ENCODE measurements at places on chromosomes 2 and 18.

GRCh38 chr2:232757905-232758304 is 18.5 kb downstream of the KCNJ13 start:
- no peak for DNase-seq

DNA sequence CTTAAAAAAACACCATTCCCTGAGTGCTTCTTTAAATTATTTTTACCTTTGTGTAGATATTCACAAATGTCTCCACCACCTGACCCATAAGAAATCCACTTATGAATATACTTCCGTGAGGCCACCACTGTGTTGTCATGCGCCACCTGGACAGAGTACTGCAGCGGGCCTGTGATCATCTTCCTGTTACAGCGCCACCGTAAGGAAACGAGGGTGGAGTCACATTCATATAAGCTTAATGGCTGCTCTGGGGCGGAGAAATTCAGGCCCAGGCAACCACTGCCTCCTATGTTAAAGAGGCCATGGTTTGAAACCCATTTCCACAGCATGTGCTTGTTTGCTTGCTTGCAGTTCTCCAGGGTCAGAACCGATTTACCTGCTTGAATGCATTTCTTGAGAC is 17.7 kb downstream of the PLA2R1 start:
- no peak for DNase-seq

- DNase-seq: no peak
Measured at GRCh38 chr2:41087946-41088345, 636.1 kb upstream of the SLC8A1 start.

- DNase-seq: no peak
Measured at GRCh38 chr18:9092665-9093064, 9.8 kb upstream of the NDUFV2 start.

- DNase-seq: no peak
Measured at GRCh38 chr2:15293262-15293937, 267.7 kb downstream of the NBAS start.

DNA sequence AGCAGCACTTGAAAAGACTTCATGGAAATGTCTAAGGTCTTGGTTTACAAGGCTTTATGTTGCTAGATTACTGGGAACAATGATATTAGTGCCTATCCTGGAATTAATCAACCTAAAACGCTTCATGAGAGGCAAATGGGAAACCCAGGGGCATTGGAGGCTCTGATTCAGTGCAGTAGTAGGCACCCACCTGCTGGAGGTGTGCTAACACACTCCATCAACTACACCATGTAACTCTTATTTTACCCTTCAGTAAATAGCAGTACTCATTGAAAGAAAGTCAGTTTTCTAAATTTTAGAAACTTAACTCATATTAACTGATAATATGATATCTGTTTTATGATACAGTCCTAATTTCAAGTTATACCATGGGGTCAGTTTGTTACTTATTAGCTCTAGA is 17.4 kb upstream of the HNRNPA3 start:
- no peak for DNase-seq

GRCh38 chr2:56014046-56014730 is 90.6 kb upstream of the EFEMP1 start:
- DNase-seq: no peak

DNA sequence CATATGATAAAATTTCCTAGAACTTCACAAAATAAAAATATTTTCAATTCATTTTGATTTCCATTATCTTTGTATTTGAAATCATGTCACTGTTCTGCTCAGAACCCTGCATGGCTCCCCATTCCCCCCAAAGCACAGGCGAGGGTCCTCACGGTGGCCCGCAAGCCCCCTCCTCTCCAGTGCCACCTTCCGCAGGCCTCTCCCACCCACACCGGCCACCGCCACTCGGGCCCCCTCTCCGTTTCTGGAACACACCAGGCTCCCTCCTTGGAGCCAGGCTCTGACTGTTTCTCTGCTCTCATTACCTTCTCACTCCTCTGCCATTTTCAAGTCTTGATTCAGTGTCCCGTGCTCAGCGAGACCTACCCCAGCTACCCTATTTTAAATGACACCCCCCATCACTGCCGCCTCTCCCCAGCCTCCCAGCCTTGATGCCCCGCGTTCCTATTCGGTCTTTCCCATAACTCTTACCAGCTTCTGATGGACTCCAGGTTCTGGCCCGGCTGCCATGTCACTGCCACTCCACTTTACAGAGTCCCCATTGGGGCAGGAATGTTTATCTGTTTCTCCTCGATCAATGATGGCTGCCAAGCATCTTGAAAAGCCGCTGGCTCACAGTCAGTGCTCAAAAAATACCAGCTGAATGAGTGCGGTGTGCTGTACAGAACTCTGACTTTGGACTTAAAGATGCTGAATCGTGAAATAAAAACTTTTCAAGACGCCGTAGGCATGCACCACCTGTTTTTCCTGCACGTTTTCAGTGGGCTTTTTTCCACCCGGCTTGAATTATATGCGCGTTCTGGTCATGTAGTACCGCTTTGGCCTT is 201.0 kb downstream of the GBX2 start:
- DNase-seq: no peak

- DNase-seq: peak; percentile 32
Measured at GRCh38 chr2:86314125-86314524, 23.3 kb downstream of the REEP1 start.

GRCh38 chr2:112312821-112313220 is 37.4 kb downstream of the ZC3H6 start:
- DNase-seq: no peak

DNA sequence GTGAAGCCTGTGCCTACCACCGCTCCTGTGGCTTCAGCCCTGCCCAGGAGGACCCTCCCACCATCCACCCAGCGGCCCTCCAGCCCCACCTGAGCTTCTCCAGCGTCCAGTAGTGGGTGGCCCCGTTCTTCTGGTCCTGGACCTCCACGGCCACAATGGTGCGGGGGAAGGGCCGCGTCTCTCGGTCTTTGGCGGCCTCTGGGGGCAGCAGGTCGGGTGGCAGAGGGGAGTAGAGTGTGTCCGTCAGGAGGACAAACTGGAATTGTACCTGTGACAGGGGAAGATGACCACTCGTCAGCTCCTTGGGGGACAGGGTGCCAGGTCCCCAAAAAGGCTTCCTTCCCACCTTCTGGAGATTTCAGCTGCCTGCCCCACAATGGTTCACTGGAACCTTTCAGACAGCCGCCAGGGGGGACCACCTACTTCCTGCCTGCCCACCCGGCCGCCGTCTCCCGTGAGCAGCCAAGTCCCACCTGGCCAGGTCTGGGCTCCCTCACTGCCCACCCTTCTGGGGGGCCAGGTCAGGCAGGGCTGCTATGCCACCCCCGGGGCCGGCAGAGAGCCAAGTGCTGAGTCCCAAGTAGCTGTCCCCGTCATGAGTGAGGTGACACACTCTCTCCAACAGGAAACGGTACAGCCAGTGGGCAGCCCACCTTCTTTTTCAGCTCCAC is 59.3 kb downstream of the KIF1A start:
- no peak for DNase-seq

DNA sequence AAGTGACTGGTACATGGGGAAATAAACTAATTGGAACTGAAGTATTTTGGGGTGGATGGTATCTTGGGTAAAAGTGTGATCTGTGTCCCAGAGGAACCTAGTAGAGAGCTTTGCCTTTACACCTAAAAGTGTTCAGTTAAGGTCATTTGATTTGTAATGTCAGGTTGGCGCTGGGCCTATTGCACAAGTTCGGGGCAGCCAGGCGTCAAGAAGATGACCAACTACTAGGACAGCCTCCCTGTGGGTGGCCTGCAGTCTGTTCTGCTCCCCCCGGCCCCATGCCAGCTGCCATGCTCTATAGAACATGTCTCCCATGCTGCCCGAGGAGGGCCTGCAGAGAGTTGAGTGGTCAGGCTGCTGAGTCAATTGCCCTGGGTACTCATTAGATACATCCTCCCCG is 10.1 kb downstream of the RRM2 start:
- peak; percentile 78 for DNase-seq

DNA sequence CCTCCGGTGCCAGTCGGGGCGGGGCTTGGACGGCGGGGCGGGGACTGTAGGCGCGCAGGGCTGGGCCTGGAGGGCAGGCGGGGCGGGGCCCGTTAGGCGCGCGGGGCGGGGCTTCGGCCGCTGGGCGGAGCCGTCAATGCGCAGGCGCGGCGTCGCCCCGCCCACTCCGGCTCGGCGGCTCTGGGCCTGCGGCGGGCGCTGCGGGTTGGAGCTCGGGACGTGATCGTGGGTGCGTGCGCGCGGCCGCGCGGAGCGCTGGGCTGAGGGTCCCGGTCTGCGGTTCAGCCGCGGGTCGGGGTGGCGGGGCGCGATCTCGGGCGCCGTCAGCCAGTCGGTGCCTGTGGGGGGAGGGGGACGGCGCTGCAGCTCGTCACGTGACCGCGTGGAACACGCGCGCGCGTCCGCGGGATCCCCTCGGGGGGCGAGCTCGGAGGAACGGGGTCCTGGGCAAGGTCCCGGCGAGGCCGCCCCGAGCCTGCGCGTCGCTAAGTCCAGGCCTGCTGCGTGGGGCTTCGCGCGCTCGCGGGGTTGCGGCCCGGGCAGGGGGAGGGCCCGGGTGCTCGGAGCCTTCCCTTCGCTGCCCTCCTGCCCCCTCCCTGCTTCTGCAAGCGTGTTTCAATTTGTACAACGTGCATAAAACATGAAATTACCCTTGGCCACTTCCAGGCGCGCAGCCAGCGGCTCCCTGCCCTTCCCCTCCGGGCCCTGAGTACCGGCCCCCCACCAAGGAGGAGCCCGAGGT is at the start of gene D2HGDH:
D2HGDH (plus strand) TSS at position 164 of the 742 bp plus-strand sequence. CDS start 595 bp downstream, outside the sequence.
- peak; percentile 65 for DNase-seq
